ENCODE measurements at places on chromosomes 1 and 21.

DNA sequence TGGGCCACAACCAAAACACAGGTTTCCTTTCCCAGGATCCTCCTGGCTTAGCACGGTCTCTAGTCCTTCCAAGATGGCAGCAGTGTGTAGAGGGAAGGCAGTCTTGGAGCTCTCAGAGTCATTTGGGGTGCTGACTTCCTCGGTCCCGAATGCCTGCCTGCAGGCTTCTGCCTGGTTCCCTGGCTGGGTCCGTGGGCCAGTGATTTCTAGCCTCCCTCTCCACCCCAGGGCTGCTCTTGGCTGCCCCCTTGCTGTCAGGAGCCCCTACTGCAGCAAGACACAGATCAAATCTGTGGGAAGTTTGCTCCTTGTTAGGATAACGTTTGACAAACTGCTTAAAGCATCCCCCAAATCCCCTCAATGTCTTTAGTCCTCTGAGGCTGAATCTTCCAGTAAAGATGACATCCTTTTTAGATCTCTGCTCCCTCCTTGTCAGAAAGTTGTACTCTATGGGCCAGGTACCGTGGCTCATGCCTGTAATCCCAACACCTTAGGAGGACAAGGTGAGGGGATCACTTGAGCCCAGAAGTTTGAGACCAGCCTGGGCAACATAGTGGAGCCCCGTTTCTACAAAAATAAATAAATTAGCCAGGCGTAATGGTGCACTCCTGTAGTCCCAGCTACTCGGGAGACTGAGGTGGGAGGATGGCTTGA is 272.5 kb downstream of the RRAGC start:
- H3K4me1 ChIP-seq = peaks cover 15% of the 10 kb centered on the region
- no peak overlapping the region for H3K27ac ChIP-seq
- H3K4me3 ChIP-seq = no peak overlapping the region
- no peak for DNase-seq
- no peaks in the 10 kb centered on the region for H3K36me3 ChIP-seq

GRCh38 chr1:66571789-66572188 is 37.8 kb downstream of the SGIP1 start:
- H3K27me3 ChIP-seq = no peaks in the 10 kb centered on the region
- H3K4me1 ChIP-seq = no peaks in the 10 kb centered on the region
- H3K36me3 ChIP-seq = no peaks in the 10 kb centered on the region
- no peak for DNase-seq

- H3K4me1 ChIP-seq = peaks cover 9% of the 10 kb centered on the region
- no peak overlapping the region for H3K27ac ChIP-seq
- DNase-seq = no peak
- H3K36me3 ChIP-seq = no peaks in the 10 kb centered on the region
Measured at GRCh38 chr1:156372265-156372586, 3.2 kb downstream of the RHBG start.

DNA sequence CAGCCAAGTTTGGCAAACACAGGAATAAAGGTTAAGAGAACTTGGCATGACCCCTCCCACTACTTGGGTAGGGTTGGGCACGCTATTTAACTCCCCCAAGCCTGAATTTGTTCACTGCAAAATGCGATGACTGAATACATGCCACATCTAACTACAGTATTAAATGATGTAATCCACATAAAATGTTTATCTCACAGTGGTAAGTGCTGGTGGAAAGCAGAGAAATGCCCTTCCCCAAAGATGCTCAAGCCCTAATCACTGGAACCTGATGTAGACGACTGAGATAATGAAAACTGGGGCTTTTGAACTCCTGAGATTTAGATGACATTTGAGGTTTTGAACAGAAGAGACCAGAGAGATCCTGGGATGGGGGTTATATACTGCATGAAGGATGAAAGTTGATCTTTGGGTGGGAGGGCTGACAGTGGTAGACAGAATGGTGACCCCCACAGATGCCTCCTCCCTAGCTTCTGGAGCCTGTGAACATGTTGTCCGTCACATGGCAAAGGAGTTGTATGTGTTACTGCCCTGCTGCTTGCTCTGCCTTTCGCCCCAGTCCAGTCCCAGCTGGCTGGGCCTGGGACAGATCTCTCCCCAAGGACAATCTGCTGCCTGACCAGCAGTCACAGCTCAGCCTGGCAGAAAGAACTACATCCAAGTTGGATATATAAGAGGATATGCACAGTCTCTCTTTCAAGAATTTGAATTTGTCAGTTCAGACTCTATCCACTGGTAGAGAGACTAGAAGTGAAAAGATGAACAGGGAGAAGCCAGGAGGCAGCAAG is 120.9 kb downstream of the DAB1 start:
- no peak overlapping the region for H3K27ac ChIP-seq
- DNase-seq = no peak
- no peak overlapping the region for H3K4me3 ChIP-seq
- no peaks in the 10 kb centered on the region for H3K4me1 ChIP-seq
- H3K36me3 ChIP-seq = no peaks in the 10 kb centered on the region

GRCh38 chr1:201533836-201534235 is 5.1 kb upstream of the NAV1 start:
- H3K27me3 ChIP-seq = peaks cover 10% of the 10 kb centered on the region
- peaks cover 64% of the 10 kb centered on the region for H3K4me1 ChIP-seq
- DNase-seq = no peak
- H3K27ac ChIP-seq = no peak overlapping the region

DNA sequence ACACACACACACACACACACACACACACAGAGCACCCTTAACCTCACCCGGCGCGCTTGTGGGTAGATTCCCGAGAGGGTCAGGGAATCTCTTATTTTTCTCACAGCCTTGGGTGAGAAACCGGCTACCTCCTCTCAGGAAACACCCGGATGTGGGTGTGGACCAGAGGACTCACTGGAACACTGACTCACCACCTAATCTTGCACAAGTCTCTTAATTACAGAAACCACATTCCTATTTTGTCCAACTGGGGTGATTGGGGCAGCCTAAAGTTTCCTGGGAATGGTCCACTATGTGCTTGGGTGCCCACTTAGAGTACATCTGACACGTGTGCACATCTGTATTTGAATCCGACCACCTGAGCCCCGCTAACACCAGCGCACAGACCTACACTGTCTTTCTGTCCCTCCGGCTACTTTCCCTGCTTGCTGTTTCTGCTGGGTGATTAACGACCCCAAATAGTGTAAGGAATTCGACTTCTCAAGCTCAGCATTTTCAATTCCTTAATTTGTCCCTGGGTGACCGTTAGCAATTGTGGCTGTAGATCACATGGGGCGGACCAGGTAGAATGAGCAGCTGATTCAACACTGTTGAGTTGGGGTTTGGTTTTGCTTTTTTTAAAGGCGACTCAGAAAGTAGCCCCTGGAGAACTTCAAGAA is 14.0 kb upstream of the TBX15 start:
- no peak for DNase-seq
- no peak overlapping the region for H3K4me3 ChIP-seq
- peaks cover 26% of the 10 kb centered on the region for H3K4me1 ChIP-seq
- no peaks in the 10 kb centered on the region for H3K36me3 ChIP-seq

- H3K27me3 ChIP-seq = no peaks in the 10 kb centered on the region
- H3K36me3 ChIP-seq = no peaks in the 10 kb centered on the region
- no peak overlapping the region for H3K4me3 ChIP-seq
- peaks cover 9% of the 10 kb centered on the region for H3K4me1 ChIP-seq
Measured at GRCh38 chr1:225670356-225670755, 17.4 kb upstream of the ENAH start.

- no peak overlapping the region for H3K27ac ChIP-seq
- H3K27me3 ChIP-seq = no peaks in the 10 kb centered on the region
- DNase-seq = no peak
- no peaks in the 10 kb centered on the region for H3K36me3 ChIP-seq
- H3K4me1 ChIP-seq = peaks cover 19% of the 10 kb centered on the region
Measured at GRCh38 chr1:205523261-205523890, 18.9 kb downstream of the CDK18 start.

DNA sequence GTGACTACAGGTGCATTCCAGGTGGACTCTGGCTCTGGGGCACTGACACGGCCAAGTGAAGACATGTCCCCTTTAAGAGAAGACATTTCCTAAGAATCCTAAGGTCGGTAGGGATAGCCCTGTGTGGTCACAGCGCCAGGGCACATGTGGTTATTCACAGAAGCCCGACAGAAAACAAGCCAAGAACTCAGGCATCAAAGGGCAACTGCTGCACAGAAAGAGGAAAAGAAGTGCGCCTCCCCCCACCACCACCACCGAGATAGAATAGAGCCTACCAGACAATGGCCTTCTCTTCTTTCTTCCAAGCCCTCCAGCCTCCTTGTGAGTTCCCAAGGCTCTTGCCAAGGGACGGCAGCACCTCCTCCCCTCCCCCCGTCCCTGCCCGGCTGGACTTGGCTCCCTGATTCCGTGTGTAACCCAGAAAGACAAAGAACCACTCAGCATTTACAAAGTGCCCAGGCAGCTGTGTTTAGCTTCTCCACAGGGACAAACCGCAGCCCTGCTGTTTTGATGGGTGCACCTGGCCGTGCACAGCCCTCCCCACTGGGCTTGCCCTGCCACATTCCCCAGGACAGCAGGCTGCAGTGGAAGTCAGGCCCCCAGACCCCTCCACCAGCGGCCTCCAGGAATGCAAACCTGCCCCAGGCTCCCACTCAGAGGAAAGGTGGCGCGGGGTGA is 30.2 kb downstream of the TMPRSS2 start:
- H3K4me3 ChIP-seq = no peak overlapping the region
- H3K4me1 ChIP-seq = no peaks in the 10 kb centered on the region
- H3K27ac ChIP-seq = no peak overlapping the region
- no peak for DNase-seq
- H3K27me3 ChIP-seq = peaks cover 20% of the 10 kb centered on the region

DNA sequence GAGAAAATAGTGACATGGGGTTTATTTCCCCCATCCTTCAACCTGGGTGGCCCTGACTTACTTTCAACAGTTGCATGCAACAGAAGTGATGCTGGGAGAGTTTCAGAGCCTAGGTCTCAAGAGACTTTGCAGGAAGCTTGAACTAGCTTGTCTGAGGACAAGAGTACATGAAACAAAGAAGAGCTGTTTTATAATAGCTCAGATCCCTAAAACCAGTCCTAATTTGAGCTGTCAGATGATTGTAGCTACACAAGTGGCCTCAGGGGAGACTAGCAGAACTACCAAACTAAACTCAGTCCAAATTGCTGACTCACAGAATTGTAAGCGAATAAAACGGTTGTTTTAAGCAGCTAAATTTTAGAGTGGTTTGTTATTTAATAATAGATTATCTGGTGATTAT is 17.1 kb downstream of the RC3H1 start:
- no peak overlapping the region for H3K27ac ChIP-seq
- peak; percentile 73 for DNase-seq
- no peaks in the 10 kb centered on the region for H3K27me3 ChIP-seq
- no peaks in the 10 kb centered on the region for H3K4me1 ChIP-seq
- H3K36me3 ChIP-seq = peaks cover 6% of the 10 kb centered on the region
- no peak overlapping the region for H3K4me3 ChIP-seq

- no peaks in the 10 kb centered on the region for H3K4me1 ChIP-seq
- no peak overlapping the region for H3K4me3 ChIP-seq
- H3K36me3 ChIP-seq = no peaks in the 10 kb centered on the region
- DNase-seq = peak; percentile 2
Measured at GRCh38 chr1:43129426-43129825, 42.7 kb downstream of the EBNA1BP2 start.

GRCh38 chr1:183996396-183996795 is 41.1 kb downstream of the COLGALT2 start:
- H3K27me3 ChIP-seq = no peaks in the 10 kb centered on the region
- no peak overlapping the region for H3K4me3 ChIP-seq
- DNase-seq = no peak
- no peaks in the 10 kb centered on the region for H3K36me3 ChIP-seq

- H3K27me3 ChIP-seq = peaks cover 69% of the 10 kb centered on the region
- peaks cover 52% of the 10 kb centered on the region for H3K4me1 ChIP-seq
- no peak overlapping the region for H3K4me3 ChIP-seq
- peak; percentile 44 for DNase-seq
- H3K27ac ChIP-seq = no peak overlapping the region
Measured at GRCh38 chr1:156848461-156849150, 10.3 kb downstream of the INSRR start.

GRCh38 chr1:164858096-164858632 is 299.2 kb downstream of the PBX1 start:
- no peaks in the 10 kb centered on the region for H3K4me1 ChIP-seq
- H3K27ac ChIP-seq = no peak overlapping the region
- no peak for DNase-seq
- no peaks in the 10 kb centered on the region for H3K27me3 ChIP-seq
- H3K4me3 ChIP-seq = no peak overlapping the region

DNA sequence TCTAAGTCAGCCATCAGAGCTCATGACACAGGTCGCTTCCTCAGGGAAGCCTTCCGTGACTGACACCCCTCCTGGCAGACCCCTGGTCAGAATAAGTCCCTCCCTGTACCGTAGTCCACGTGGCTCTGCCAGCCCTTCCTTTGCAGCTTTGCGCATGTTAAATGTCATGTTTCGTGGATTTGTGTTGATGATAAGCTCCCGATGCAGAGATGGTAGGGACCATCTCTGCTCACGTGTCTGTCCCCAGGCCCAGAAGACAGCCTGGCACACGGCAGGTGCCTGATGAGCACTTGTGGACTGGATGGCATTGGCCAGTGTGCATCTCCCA is 75.9 kb downstream of the DHRS3 start:
- H3K4me3 ChIP-seq = no peak overlapping the region
- DNase-seq = no peak
- H3K36me3 ChIP-seq = no peaks in the 10 kb centered on the region
- no peak overlapping the region for H3K27ac ChIP-seq

GRCh38 chr1:157357111-157357510 is 195.2 kb downstream of the FCRL5 start:
- no peak overlapping the region for H3K27ac ChIP-seq
- H3K4me3 ChIP-seq = no peak overlapping the region
- H3K36me3 ChIP-seq = no peaks in the 10 kb centered on the region
- H3K4me1 ChIP-seq = no peaks in the 10 kb centered on the region
- peaks cover 2% of the 10 kb centered on the region for H3K27me3 ChIP-seq

- no peaks in the 10 kb centered on the region for H3K27me3 ChIP-seq
- DNase-seq = peak; percentile 45
- peaks cover 11% of the 10 kb centered on the region for H3K36me3 ChIP-seq
- H3K4me1 ChIP-seq = no peaks in the 10 kb centered on the region
Measured at GRCh38 chr1:243343970-243344937, 88.4 kb downstream of the SDCCAG8 start.

GRCh38 chr1:206116191-206116872 is 856 bp downstream of the AVPR1B start:
- H3K27me3 ChIP-seq = peaks cover 16% of the 10 kb centered on the region
- peaks cover 19% of the 10 kb centered on the region for H3K4me1 ChIP-seq
- H3K36me3 ChIP-seq = no peaks in the 10 kb centered on the region
- H3K27ac ChIP-seq = no peak overlapping the region
- no peak for DNase-seq

- H3K36me3 ChIP-seq = no peaks in the 10 kb centered on the region
- no peaks in the 10 kb centered on the region for H3K27me3 ChIP-seq
- no peak overlapping the region for H3K4me3 ChIP-seq
- no peak for DNase-seq
Measured at GRCh38 chr1:234504969-234505768, 26.2 kb upstream of the TARBP1 start.

GRCh38 chr1:7646981-7647901 is 123.9 kb upstream of the VAMP3 start:
- H3K27me3 ChIP-seq = peaks cover 20% of the 10 kb centered on the region
- no peak overlapping the region for H3K27ac ChIP-seq
- peak; percentile 59 for DNase-seq
- no peak overlapping the region for H3K4me3 ChIP-seq
- H3K36me3 ChIP-seq = no peaks in the 10 kb centered on the region

- H3K4me1 ChIP-seq = peaks cover 11% of the 10 kb centered on the region
- H3K27me3 ChIP-seq = no peaks in the 10 kb centered on the region
- no peaks in the 10 kb centered on the region for H3K36me3 ChIP-seq
- H3K27ac ChIP-seq = peak overlapping the region; percentile 29
- DNase-seq = no peak
- no peak overlapping the region for H3K4me3 ChIP-seq
Measured at GRCh38 chr21:37297364-37297763, 30.2 kb upstream of the VPS26C start.

GRCh38 chr1:159866905-159867663 is 4.6 kb upstream of the VSIG8 start:
- DNase-seq = no peak
- peaks cover 26% of the 10 kb centered on the region for H3K4me1 ChIP-seq
- no peak overlapping the region for H3K27ac ChIP-seq

Measured in muscle of leg (tissue), 16 donors.